ENCODE measurements at places on chromosomes 13 and 19.

GRCh38 chr13:75495938-75496337, 14.0 kb upstream of the TBC1D4 start:
- no peak for DNase-seq

GRCh38 chr19:3132971-3133792, 2.7 kb upstream of the GNA15 start:
- no peak for DNase-seq

DNA sequence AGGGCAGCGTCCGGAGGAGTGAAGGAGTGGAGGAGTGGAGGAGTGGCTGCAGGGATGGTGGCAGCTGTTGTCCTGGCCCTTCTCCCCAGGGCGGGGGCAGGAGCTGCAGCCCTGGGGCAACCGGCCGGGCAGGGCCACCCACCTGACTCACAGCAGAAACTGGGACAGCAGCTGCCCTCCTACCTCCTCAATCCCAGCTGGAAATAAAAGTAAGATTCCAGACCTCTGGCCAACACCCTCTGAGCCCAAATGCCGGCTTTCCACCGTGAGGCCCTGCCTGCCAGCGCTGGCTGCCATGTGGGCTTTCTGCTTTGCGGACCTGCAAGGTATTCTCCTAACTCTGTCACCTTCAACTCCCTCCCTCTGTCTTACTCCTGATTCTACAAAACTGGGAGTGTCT, 3.3 kb upstream of the CLPP start:
- no peak for DNase-seq

- no peak for DNase-seq
These were observed 108.7 kb upstream of the MBNL2 start for GRCh38 chr13:97113231-97114001.

DNA sequence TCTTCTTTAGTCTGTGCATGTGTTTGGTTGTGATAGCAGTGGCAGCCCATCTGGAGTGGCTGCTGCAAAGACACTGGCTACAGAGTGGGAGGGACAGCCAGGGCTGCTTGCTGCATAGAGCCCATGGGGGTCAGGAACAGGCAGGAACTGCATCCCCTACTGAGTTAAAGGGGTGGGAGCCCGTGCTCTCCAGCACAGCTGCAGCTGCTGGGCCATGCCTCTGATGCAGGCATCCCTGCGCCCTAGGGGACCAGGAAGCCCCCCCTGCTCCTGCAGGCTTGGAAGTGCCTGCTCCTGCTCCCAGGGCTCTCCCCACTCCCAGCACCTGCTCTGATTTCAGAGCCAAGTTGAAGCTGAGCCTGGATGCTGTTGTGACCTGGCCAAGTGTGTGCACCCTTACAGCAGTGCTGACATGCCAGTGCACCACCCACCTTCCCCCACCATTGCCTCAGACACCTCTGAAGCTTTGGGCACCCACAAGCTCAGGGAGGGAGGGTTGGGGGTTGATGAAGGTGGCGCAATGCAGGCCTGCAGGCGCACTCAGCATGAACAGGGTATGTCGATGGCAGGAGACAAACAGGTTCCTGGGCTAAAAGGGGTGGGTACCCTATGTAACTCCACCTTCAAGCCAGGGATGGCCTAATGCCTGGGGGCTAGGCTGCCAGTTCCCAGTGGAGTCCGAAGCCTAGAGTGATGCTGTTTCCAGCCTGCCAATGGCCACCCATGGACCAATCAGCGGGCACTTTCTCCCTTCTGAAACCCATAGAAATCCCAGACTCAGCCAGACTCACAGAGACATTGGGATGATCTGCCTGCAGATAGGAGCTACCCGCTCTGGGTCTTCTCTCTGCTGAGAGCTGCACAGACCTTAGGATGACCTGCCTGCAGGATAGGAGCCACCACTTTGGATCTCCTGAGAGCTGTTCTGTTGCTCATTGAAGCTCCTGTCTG, 919.9 kb upstream of the MIR17HG start:
- peak; percentile 63 for DNase-seq

DNA sequence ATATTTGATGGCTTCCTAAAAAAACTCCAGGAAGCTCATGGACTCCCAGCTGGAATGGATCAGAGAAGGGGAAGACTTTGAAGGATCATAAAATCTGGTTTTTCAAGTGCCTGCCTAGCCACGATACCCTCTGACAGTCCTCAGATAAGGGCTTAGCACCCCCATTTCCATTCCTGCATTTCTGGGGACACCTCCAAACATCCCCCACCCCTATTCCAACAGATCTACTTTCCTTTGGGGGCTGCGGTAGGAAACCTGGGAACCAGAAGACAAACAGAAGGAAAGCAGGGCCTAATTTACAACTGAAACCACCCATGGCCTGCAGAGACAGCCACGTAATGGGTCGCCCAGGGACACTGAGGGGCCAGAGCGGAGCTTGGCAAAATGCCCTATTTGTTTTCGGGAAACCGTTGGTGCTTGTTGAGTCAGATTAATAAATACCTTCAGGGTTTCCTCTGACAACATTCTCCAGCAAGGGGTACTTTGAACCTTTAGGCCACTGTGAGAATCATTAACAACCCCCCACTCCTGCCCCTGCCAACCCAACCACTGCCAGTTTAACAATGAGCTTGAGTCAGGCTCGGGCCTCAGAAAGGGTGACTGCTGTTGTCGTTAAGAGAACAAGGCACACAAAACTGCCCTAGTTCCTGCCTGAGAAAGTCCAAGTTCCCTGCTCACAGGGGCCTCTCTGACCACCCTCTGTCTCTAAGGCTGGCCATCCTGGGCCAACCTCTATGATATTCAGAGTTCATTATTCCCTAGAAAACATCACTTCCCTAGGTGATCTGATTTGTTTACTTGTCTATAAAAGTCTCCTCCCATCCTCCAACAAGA, 23.5 kb downstream of the RHPN2 start:
- DNase-seq: peak; percentile 17

DNA sequence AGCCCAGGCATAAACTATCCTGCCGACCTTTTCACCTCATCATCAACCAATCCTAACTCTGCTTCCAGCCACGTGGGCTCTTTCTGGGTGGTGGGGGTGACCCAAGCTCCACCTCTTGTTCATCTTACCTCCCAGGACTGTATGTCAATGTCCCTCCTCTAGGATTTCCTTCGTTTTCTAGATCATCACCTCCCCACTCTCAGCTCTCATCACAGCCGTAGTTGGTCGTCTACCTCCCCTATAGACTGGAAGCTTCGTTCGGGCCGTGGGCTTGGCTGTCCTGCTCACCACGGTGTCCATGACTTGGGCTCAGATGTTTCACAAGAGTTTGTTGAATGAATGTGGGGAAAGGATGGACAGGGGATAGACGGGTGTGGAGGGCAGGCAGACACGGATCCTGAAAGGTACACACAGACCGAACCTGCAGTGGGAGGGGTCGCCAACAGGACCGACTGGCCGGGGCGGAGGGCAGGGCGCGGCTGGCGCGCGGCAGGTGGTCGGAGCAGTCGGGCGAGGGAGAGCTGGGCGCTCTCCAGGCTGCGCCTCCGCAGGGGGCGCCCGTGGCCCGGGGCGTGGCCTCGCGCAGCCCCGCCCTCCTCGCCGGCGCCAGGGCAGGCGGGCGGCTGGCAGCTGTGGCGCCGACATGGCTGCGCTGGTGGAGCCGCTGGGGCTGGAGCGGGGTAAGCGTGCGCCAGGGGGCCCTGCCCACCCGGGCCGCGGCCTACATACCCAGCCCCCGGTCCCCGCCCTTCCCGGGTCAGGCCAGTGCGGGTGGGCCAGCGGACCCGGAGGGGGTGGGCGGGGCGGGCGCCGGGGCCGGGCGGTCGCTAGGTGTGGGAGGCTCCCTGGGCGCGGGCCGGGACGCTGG, at the start of gene LIN7B:
Gene LIN7B, plus strand, starts transcription at position 609 of the 868 bp plus-strand sequence. Its CDS starts 35 bp downstream, at position 644.
- no peak for DNase-seq

DNA sequence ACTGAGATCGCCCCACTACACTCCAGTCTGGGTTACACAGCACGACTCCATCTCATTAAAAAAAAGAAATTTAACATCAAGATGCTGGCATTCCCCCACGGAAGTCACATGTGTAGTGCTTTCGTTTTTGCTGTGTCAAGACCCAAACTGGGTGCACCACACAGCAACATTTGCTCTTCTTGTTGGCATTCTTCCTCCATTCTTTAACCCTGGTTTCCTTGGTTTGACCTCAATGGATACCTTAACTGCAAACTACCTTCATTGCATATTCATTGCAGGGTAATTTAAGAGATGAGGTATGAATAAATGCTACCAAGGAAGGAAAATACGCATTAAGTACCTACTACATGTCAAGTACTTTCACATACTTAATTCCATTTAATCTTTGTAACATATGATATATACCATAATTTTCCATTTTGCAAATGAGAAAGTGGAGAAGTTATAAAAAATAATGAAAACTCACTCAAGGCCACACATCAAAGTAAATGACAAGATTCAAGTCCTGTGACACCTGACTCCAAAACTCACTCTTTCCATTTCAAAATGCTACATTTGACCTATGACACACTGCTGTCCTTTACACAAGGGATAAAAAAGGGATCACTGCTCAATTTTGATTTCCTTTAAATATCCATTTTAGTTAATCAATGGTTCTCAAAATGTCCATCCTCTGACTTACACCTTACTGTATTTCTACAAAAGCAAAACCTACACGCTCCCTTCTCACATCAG, 59.2 kb downstream of the STK24 start:
- no peak for DNase-seq

DNA sequence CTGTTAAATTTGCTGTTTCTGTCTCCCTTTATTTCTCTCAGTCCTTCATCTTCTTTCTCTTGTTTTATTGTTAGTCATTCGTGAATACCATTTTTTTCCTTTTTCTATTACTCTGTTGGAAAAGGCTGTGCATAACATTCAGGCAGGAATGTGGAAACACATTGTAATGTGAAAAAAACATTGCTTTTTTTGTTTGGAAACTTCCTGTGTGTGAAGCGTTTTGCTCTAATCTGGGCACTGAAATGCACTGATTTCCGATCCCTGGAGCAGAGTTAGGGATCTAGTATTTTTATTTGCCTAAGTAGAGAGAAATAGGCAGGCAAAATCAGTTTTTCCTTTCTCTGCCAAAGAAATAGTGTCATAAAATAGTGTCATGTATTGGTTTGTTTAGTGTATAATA, 155.5 kb downstream of the PCCA start:
- no peak for DNase-seq

DNA sequence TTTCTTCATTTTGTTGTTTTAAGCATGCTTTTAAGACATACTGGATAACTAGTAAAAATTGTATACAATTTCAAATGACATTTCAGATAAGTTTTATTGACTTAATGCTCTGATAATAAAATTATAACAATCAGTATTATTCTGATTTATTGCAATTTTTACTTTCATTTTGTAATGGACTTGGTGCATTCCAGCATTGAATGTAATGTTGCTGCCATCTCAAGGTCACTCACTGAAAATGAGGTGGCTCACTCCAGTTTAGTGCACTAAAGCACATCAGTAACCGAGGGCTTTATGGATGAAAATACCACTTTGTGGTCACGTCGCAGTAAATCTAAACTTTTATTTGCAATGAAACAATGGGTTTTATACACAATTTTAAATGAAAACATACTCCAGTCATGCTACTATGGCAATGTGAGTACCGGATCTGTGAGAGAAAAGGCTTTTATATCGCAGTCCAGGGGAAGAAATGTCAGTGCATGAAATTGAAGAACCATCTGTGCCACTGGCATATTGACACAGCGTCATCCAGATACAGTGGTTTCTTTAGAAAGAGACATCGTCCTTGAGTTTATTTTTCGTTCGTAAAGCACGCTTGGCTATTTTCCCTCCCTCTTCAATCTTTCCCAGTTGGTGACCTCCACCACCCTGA, 20.7 kb upstream of the ZNF507 start:
- no peak for DNase-seq

GRCh38 chr19:58586133-58586765, 13.1 kb upstream of the MZF1 start:
- DNase-seq: no peak

GRCh38 chr13:98155475-98156109, 12.7 kb downstream of the FARP1 start:
- no peak for DNase-seq

DNA sequence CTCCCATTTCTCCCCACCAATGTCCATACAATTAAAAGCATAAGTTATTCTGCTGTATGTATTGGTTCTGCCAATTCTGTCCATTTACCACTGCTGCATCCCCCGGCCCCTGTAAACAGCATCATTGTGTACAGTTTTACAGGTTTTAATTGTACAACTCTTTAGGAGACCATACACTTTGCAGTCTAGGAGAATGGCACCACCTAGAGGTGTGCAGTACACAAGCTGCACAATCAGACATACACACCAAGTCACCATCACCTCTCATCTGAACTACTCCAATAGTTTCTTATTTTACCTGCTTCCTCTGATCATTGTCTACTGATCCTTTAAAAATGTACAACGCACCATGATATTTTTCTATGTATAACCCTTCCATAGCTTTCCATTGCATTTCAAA, 855.9 kb upstream of the KLHL1 start:
- no peak for DNase-seq

DNA sequence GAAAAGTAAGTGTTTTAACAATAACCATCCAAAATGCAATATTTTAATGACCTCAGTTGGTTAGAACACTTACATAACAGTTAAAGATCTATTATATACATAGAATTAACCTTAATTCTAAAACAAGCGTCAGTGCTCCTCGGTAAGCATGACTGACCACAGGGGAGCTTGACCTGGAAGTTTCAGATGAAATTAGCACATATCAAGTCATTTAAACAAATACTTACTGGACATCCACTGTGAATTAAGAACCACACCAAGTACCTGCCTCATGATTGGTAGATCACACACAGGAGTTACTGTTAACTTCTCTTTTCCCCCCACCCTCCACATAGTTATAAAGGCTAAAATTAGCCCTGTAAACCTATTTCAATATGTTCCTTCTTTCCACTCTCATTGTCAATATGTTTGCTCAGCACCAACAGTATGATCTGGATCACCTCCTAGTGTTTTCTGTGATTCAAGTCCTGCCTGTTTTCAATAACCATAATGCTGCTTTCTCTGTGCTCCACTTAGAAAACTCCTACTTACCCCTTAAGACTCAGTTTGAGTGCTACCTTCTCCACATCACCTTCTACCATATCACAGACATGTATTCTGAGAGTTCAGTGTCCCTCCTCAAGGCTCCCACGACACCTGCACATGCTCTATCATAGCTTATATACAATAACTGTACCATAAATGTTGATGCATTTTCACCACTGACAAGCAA, 209.0 kb downstream of the VWA8 start:
- no peak for DNase-seq

Data from posterior cingulate gyrus (tissue), 11 donors.